GM23338 (cell line): ENCODE measurements at places on chromosomes 1 and 21. TPM values are rescaled to one million over a fixed set of nuclear protein-coding genes. Genes with fewer than 3 reads are reported as not detected.

- no peak overlapping the region for H3K4me3 ChIP-seq
- H3K27me3 ChIP-seq = no peaks in the 10 kb centered on the region
- no peak for DNase-seq
- H3K4me1 ChIP-seq = peaks cover 4% of the 10 kb centered on the region
- H3K36me3 ChIP-seq = peaks cover 7% of the 10 kb centered on the region; the same call in 1 of the 2 replicates
Measured at GRCh38 chr21:43699933-43700599, 18.9 kb upstream of the PDXK start.

GRCh38 chr21:41419921-41420862, 5.8 kb upstream of the MX1 start:
- peak overlapping the region; percentile 72 for H3K4me3 ChIP-seq
- 0 out of 2 replicates have a peak overlapping the region, but pooled peaks have one; percentile 69 for H3K27ac ChIP-seq
- H3K4me1 ChIP-seq = peaks cover 13% of the 10 kb centered on the region
- H3K27me3 ChIP-seq = peaks cover 8% of the 10 kb centered on the region; the same call in 1 of the 2 replicates

HSD3B1 gene
- total RNA-seq = not detected in 2 replicates

DNA sequence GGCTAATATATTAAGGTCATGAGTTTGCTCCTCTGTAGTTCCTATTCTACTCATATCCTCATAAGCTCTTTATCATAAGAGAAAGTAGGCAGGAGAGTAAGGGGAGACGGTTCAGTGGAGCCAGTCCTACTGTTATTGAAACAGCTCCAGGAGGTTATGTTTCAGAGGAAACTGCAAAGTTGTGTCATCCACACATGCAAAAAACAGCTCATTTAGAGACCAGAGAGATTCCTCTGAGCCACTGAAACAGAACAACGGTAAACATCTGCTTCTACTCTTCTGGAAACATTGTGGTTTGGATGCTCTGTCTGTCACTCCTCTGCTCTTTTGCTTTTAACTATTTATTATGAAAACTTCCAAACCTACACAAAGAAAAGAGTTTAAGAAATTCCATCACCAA, 66.3 kb upstream of the PPP2R5A start:
- 0 out of 2 replicates have a peak, but pooled peaks cover 3% of the 10 kb centered on the region for H3K4me1 ChIP-seq
- no peak overlapping the region for H3K27ac ChIP-seq
- no peak overlapping the region for H3K4me3 ChIP-seq
- H3K36me3 ChIP-seq = no peaks in the 10 kb centered on the region
- no peak for DNase-seq

DNA sequence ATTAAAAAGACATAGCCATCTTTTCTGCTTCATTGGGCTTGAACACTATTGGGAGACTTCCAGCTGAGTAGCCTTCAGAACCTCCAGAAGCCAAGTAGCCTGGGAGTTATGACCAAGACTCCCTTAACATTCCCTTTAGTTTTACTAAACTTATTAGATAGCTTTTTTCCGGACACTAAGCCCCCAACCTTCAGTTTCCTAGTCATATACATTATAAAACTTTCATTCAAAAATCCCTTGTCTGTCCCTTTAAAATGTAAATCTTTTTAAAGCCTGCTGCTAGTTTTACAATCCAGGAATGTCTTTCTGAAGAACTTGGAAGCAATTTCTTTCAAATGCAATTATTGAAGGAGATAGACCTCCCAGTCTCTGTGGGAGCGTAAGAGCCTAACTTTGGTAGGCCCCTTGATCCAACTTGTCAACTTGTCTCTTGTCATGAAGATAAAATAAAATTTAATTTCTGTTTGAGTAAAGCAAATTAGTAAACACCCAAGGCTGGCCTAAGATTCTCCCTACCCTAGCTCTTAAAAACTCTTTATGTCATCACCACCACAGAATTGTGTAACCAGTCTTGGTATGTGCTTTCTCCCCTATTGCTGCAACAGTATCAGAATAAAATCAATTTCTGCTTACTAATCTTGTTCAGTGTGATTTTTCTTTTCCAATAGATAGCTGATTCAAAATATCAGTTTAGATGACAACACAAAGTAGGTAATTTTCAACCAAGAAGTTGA, 796.2 kb downstream of the PLA2G4A start:
- H3K4me1 ChIP-seq = peaks cover 21% of the 10 kb centered on the region
- peak overlapping the region; percentile 85 for H3K27ac ChIP-seq
- peak; percentile 74 for DNase-seq
- H3K4me3 ChIP-seq = peak overlapping the region; percentile 1; the same call in 1 of the 2 replicates
- H3K27me3 ChIP-seq = no peaks in the 10 kb centered on the region

DNA sequence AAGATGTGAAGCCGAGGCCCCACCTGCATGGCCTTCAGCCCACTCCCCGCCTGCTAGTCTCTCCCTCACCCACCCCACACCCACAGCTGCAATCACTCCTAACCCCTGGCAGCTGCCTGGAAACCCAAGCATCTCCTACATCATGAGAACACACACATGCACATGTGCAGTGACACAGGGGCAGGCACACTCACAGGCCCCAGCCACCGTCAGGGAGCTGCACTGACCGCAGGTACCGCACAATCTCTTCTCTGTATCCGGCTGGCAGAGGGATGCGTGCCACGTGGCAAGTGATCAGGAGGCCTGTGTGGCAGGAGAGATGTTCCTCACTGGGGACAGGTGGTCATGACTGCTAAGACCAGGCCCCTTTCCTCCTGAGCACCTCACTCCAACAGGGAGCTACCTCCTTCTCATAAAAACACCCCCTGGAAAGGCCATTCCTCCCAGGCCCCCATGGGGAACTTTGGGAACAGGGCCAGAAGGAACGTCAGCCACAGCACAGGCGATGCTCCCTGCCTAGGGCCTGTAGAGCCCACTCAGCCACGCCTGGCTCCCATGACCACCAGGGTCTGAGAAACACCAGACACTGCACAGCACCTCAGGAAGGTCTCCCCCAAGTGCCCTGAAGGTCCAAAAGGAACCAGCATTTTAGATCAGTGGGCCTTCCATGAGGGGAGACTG, 6.0 kb downstream of the LSS start:
- no peak for DNase-seq
- H3K4me3 ChIP-seq = no peak overlapping the region
- no peaks in the 10 kb centered on the region for H3K27me3 ChIP-seq

HYI gene
- total RNA-seq = 13.2 and 18.9 TPM in 2 replicates

GRCh38 chr1:221753828-221754188, 11.9 kb upstream of the DUSP10 start:
- no peaks in the 10 kb centered on the region for H3K4me1 ChIP-seq
- no peak overlapping the region for H3K4me3 ChIP-seq
- no peaks in the 10 kb centered on the region for H3K27me3 ChIP-seq
- DNase-seq = no peak

EPHX1 gene
- total RNA-seq = 46.5 and 47.0 TPM in 2 replicates

CYP2J2 gene
- total RNA-seq = 1.5 and 2.3 TPM in 2 replicates

PLEKHO1 gene
- 26.3 and 34.3 TPM in 2 replicates for total RNA-seq

GRCh38 chr1:46086576-46086975, 45.9 kb downstream of the PIK3R3 start:
- DNase-seq = no peak
- H3K4me1 ChIP-seq = no peaks in the 10 kb centered on the region
- H3K36me3 ChIP-seq = no peaks in the 10 kb centered on the region
- no peaks in the 10 kb centered on the region for H3K27me3 ChIP-seq
- no peak overlapping the region for H3K27ac ChIP-seq

DNA sequence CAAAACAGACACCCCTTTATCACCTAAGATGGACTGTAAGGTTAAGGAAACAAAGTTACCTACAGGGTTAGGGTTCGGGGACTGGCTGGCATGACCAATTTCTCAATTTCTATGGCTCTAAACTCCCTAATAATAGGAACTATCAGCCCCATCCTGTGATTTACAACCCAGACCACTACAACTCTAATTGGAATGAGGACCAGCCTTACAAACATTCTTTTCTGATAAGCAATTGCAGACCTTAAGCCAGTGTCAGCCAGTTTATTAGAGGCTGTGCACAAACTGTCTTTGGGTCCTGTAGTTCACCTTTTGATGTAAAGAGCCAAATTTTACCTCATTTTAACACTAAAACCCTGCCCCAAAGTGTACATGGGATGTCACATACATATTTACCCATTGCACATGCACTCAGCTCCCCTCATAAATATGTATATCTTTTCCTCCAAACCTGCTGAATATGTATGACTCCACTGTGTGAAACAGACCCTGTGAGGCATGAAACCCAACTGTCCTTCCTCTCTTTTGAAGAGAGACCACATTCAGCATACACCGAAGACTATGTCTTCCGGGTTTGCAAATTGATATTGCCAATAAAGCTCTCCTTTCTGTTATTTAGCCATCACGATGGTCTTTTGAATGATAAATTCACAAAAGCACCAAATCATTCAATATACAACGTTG, 7.3 kb upstream of the APP start:
- DNase-seq = no peak
- H3K27ac ChIP-seq = no peak overlapping the region
- no peaks in the 10 kb centered on the region for H3K27me3 ChIP-seq

GRCh38 chr1:163745204-163745603, 423.4 kb downstream of the NUF2 start:
- no peak overlapping the region for H3K4me3 ChIP-seq
- peaks cover 4% of the 10 kb centered on the region; the same call in 1 of the 2 replicates for H3K36me3 ChIP-seq
- H3K27me3 ChIP-seq = no peaks in the 10 kb centered on the region
- no peak overlapping the region for H3K27ac ChIP-seq

GRCh38 chr21:33395891-33396331, 7.3 kb upstream of the IFNGR2 start:
- no peak overlapping the region for H3K4me3 ChIP-seq
- H3K27ac ChIP-seq = no peak overlapping the region
- H3K36me3 ChIP-seq = no peaks in the 10 kb centered on the region

GRCh38 chr1:75985827-75986226, 53.6 kb upstream of the ASB17 start:
- H3K4me1 ChIP-seq = no peaks in the 10 kb centered on the region
- H3K27ac ChIP-seq = no peak overlapping the region
- no peak for DNase-seq
- no peak overlapping the region for H3K4me3 ChIP-seq
- no peaks in the 10 kb centered on the region for H3K27me3 ChIP-seq
